ENCODE measurements at places on chromosomes 2 and 18. TPM values are rescaled to one million over a fixed set of nuclear protein-coding genes. Genes with fewer than 3 reads are reported as not detected.

LONRF2 gene
- 2.8 TPM for polyA plus RNA-seq

ZRANB3 gene
- 9.3 TPM for polyA plus RNA-seq

PELI1 gene
- polyA plus RNA-seq = 33.3 TPM

GLI2 gene
- 8.4 TPM for polyA plus RNA-seq

FAM237A gene
- polyA plus RNA-seq = not detected

GREB1L gene
- polyA plus RNA-seq = 2.8 TPM

REG3A gene
- not detected for polyA plus RNA-seq

DUSP19 gene
- 5.8 TPM for polyA plus RNA-seq

NCK2 gene
- 67.7 TPM for polyA plus RNA-seq

KCNG2 gene
- polyA plus RNA-seq = 0.15 TPM

NYAP2 gene
- polyA plus RNA-seq = not detected

VRK2 gene
- 22.7 TPM for polyA plus RNA-seq

ERBB4 gene
- polyA plus RNA-seq = 45.5 TPM

RNU2-63P gene
- polyA plus RNA-seq = not detected

SH3BP4 gene
- polyA plus RNA-seq = 45.0 TPM

FBLN7 gene
- polyA plus RNA-seq = 9.8 TPM

CFC1 gene
- polyA plus RNA-seq = not detected

TRIM43 gene
- polyA plus RNA-seq = 0.76 TPM

MC2R gene
- polyA plus RNA-seq = 0.16 TPM

UGT1A7 gene
- not detected for polyA plus RNA-seq

OTOF gene
- polyA plus RNA-seq = 0.14 TPM

LIPT1 gene
- polyA plus RNA-seq = 12.9 TPM

THSD7B gene
- 5.4 TPM for polyA plus RNA-seq

ALPG gene
- not detected for polyA plus RNA-seq

SIX2 gene
- polyA plus RNA-seq = 19.9 TPM

LRRTM1 gene
- 28.7 TPM for polyA plus RNA-seq

RBBP8 gene
- 64.1 TPM for polyA plus RNA-seq

STAM2 gene
- polyA plus RNA-seq = 48.3 TPM

HOXD11 gene
- polyA plus RNA-seq = 44.8 TPM

USP40 gene
- polyA plus RNA-seq = 48.6 TPM

CNDP1 gene
- 1.2 TPM for polyA plus RNA-seq

TUBB8B gene
- 0.42 TPM for polyA plus RNA-seq

RPS27A gene
- 2,210 TPM for polyA plus RNA-seq

ATG16L1 gene
- polyA plus RNA-seq = 22.3 TPM

BOLL gene
- 0.07 TPM for polyA plus RNA-seq

DNAH7 gene
- polyA plus RNA-seq = 8.2 TPM

STK25 gene
- polyA plus RNA-seq = 216 TPM

ARHGEF33 gene
- 2.0 TPM for polyA plus RNA-seq

TTR gene
- polyA plus RNA-seq = 0.71 TPM

TCF23 gene
- 0.68 TPM for polyA plus RNA-seq

BCL2L11 gene
- polyA plus RNA-seq = 19.3 TPM

OTOS gene
- polyA plus RNA-seq = not detected

FBXO15 gene
- 5.4 TPM for polyA plus RNA-seq

CD302 gene
- 14.0 TPM for polyA plus RNA-seq

IL1RL2 gene
- polyA plus RNA-seq = 0.83 TPM

Measured in right renal cortex interstitium (tissue), 3 donors.